ENCODE measurements at places on chromosomes 2 and 18.

- no peak for DNase-seq
These were observed 4.0 kb downstream of the GATA6 start for GRCh38 chr18:22173221-22173927.

DNA sequence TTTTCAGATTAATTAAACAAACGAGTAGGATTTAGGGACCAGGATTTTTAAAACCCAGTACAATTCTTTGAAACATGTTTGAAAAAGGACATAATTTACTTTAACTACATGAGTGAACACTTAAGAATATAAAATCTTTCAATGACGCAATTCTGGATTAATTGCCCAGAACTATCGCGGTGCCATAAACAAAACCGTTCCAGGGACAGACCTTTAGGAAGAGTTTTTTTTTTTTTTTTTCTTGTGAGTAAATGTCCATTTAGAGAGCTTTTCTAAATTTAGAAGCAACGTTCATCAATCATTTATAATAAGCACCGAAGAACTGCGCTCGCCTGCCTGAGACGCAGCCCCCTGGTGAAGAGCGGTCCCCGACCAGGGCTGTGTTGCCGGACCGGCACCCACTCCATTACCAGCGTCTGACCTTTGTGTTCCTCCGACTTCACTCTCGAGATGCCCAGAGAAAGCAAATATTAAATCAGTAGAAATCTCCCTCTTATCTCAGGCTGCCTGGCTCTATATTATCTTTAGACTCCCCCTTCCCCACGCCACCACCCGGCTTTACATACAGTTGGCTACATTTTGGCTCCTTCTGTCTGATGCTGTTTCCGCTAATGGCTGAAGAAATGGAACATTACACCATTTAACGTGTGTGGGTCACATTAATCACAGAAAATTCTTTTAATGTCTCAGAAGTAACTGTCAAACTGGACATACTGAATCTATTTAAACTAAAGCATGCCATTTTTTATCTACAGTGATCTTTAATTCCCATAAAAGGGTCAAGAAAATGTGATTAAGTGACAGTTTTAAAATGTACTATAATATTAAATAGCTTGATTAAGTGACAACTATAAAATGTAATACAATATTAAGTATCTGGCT lies 364.0 kb upstream of the MEIS1 start:
- no peak for DNase-seq

- DNase-seq = no peak
These were observed 569.9 kb upstream of the REG3G start for GRCh38 chr2:78455586-78455985.

DNA sequence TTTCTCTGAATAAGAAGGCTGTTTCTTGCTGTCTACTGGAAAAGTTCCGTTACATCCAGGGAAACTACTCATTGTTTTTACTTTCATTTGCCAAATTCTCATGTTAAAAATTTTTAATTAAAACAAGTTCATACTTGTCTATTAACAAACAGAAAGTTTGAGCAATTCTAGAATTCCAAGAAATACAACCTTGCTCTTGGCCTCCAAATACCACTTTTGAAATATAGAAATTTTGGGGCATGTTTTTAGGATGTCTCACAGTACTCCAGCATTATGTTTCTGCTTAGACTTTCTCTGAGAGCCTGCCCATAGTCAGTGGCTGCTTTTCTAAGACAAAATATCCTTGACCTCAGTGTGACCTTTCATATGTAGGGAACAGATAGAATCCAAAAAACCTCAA lies 228.7 kb upstream of the RND3 start:
- DNase-seq = no peak

DNA sequence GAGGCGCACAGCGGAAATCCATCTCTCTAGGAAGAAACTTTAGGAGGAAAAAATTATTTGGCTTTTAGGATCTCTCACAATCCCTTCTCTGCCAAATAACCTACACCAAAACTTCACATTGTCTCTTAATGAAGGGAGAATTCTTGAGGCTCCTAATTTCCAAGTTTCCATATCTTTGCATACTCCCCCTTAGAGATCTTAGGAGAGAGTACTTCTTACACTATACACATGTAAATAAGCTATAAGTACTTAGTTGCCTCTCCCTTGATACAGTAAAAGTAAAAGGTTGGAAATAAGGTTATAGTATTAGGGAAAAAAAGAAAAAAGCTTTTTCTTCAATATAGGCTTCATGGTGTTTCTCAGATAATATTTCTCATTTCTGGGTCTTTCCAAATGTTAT lies 596.7 kb downstream of the SATB2 start:
- no peak for DNase-seq

GRCh38 chr2:210429403-210430137 lies 47.0 kb downstream of the LANCL1 start:
- DNase-seq = no peak

DNA sequence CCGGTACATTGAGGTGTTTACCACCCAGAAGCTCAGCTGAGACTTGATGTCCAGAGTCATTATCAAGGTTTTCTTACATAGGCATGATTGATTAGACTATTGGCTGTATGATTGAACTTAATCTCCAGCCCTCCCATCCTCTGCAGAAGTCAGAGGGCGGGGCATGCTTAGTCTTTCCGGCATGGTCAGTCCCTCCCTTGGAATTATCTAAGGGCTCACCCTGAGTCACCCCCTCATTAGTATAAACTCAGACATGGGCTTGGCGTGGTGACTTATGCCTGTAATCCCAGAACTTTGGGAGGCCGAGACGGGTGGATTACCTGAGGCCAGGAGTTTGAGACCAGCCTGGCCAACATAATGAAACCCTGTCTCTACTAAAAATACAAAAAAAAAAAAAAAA lies 243.9 kb downstream of the VAPA start:
- no peak for DNase-seq

DNA sequence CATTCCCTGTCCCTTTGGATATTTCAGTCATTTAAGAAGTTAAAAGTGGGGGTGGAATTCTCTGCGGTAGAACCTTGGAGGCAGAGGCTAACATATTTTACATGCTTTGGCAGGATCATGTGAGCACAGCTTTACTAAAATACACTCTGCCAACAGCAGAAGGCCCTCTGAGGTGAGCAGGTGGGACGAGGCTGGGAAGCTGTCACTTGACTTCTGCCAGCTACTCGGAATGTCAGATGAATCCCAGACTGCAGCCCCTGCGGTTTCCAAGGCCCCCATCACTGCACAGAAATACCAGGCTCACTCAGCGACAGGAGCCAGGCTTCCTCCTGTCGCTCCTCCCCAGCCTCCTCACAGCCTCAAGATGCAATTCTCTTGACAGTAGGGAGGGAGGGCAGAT lies 220.9 kb upstream of the REV1 start:
- peak; percentile 86 for DNase-seq

GRCh38 chr2:120933693-120934573 lies 198.3 kb downstream of the GLI2 start:
- DNase-seq = no peak

DNA sequence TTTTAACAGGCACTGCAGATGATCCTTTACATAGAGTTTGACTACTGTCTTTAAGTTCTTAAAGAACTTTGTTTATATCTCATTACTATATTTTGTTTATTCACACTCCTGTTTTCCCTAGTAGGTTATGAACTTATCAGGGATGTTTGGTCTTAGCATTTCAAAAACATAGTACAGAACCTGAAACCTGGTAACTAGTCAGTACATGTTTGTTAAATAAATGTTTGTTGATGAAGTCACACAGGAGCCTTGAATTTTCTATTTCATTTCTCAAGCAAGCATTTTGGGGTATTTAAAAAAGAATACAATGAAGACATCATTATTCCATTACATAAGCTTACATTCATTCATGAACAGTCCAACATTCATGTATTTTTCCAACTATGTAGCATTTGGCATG lies 280.3 kb upstream of the ZSWIM2 start:
- DNase-seq = no peak

- no peak for DNase-seq
These were observed 21.1 kb downstream of the BABAM2 start for GRCh38 chr2:27911458-27912210.

DNA sequence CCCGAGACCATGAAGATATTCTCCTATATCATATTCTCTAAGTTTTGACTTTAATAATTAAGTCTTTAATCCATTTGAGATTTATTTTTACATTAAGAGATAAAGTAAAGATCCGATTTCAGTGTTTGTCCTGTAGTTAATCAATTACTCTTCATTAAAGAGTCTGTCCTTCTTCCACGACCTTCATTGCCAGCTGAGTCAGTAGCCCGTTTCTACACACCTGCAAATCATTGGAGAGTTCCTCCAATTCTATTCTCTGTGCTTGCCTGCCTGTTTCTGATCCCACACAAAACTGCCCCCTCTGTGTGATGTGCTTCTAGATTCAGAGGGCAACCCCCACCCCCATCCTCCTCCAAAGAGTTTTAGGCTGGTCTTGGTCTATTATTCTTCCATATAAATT lies 119.2 kb downstream of the KCNF1 start:
- no peak for DNase-seq

DNA sequence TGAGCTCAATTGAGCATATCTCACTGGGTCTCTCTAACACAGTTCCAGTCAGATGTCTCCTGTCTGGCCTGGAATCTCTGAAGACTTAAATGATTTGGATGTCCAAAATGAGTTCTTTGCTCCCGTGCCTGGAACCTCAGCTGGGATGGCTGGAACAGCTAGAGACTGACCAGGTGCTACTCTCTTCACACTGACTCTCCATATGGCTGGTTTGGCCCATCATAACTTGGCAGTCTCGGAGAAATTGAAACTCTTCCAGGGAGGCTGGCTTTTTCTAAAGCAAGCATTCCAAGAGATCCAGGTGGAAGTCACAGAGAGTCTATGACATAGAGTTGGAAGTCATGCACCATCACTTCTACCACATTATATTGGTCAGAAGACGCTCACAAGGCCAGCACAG lies 129.6 kb upstream of the NOL4 start:
- DNase-seq = no peak

- DNase-seq = peak; percentile 7
These were observed 196.3 kb downstream of the MC4R start for GRCh38 chr18:60176259-60176658.

GRCh38 chr2:172701250-172701649 lies 34.4 kb upstream of the RAPGEF4 start:
- no peak for DNase-seq

DNA sequence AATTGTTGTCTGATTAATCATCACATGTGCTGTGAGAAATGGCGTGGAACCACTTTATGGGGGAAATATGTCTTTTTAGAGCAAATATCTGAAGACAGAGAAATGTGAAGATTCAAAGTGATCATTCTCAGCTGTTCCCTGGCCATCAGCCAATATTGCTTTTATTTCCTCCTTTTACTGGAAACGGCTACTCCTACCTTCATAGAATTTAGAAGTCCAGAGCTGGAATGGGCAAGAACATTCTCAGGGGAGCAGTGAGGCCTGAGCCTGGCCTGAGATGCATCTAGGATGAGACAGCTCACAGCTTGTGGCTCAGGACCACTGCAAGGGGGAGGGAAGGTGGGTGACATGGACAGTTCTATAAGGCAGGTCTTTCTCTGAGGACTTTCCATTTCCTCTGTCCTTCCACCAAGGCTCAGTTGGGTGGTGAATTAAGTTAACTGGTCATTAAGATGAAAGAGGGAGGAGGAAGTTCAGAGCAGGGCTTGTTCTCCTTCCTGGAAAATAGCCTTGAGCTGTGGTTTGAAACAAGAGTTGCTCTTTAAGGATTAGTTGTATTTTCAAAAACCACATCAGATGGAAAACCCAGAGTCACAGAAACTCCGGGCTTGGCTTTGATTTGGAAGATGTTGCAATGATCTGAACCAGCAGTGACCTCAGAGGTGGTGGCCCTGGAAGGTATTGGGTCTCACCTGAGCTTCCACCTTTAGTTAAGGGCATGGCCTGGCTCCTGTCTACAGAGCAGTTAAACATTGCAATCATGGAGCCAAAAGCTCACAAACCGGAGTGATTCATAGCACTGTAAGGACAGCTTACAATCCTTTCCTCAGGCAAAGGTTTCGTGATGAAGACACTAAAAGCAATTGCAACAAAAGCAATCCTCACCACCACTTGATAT lies 144.3 kb downstream of the VAPA start:
- DNase-seq = no peak

DNA sequence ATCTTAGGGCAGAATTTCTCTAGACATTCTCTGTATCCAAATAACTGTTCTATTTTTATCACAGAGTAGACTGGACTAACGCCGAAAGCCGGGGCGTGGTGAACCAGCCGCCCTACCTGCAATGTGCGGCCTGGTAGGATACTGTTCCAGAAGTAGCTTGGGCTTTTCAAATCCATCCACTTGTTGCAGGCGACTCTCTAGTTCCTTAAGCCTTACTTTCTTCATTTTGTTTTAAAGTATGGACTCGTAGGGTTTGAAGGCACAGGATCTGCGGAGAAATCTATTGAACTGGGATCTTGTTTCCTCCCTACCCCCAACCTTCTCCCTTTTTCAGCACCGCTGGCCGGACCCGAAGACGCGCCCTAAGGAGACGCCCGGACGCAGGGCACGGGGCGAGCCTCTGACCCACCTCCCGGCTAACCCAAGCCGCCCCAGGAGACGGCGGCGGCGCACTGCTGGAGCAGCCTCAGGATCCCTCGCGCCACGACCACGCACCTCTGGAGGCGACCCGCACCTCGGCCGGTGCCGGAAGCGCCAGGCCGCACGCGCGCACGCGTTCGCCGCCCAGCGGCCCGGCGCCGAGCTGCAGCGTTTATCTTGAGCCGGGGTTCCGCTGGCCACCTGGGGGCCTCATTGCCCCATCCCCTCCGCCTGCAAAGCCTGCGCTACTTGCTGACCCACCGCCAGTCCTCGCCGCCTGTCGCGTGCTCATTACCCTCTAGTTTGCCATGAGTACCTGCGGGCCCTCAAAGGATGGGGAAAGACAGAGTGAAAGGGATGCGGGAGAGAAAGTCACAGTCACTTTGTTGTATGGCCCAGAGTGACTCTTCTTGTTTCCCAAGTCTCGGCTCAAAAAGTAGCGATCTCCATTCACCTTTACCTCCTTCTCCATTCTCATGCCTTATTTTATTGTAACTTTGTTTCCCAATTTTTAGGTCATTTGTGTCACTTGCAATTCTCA lies at the start of gene METTL5:
METTL5 (minus strand) TSS at position 533 of the 961 bp plus-strand sequence; CDS start at position 225, 308 bp downstream.
- DNase-seq = no peak

DNA sequence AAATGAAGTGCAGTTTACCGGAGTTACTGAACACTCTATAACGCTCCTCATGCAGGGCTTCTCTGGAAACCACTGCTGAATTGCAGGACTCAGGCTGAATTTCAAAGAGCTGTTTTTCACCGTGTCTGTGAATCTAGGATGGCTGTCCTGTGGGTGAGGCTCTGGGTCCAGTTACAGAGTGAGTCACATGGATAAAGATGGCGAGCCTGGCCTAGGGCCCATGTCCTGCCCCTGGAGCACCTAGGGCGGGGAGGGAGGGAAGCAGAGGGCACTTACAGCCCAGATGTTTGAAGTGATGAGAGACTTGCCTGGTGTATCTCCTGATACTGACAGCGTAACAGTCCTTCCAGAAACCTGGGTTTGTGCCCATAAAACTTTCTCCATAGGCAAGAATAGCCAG lies 583.0 kb downstream of the IRS1 start:
- DNase-seq = no peak

DNA sequence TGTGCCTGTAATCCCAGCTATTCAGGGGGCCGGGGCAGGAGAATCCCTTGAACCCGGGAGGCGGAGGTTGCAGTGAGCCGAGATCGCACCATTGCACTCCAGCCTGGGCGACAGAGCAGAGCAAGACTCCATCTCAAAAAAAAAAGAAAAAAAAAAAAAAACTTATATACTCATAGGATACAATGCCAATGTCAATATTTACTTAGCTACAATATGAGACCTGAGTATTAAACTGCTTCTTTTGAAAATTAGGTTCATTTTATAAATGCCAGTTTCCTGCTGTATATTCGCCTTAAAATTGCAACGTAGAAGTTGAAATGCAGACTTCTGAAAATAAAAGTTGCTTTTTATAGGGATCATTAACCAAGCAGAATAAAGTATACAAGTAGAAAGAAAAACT lies 2.3 kb downstream of the SLC35F5 start:
- no peak for DNase-seq

- no peak for DNase-seq
These were observed 29.6 kb upstream of the DSC3 start for GRCh38 chr18:31072175-31072574.

Measured in retinal pigment epithelial cell (primary cell).